ENCODE measurements at places on chromosomes 5 and 9.

DNA sequence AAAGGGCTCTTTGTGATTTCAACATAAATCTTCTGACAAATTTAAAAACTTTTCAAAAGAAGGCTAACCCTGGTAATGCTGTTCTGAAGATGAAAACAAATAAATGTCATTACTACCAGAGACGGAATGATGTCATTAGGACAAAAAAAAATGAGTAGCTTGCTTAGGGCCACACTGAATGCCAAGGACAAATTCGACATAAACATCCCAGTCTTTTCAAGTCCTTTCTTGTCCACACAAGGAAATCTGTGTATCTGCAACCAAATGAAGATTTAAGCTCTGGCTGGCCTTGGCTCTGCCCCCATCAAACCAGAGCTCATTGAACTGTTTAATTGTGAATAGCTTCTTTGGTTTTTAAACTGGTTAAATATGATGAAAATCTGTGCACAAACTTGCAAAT lies 592.7 kb downstream of the TLE1 start:
- DNase-seq, result no peak

DNA sequence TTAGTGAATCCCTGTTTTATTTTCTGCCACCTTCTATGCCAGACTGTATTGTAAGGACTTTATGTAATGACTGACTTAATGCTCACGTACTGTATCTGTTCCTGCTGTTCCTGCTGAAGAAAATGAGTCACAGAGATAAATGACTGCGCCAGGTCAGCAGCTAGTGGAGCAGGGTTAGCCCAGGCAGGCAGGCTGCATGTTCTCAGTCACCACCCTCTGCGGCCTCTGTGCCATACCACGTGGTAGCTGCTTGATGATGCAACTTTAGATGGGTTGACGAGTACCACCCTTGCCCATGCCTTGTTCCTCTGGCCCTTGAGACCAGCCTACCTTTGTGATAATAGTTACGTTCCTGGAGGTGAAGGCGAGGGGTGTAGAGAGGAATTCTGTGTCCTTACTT lies 161.9 kb downstream of the TRIO start:
- no peak for DNase-seq

- no peak for DNase-seq
Measured at GRCh38 chr5:135393691-135394090, 5.3 kb downstream of the MACROH2A1 start.

DNA sequence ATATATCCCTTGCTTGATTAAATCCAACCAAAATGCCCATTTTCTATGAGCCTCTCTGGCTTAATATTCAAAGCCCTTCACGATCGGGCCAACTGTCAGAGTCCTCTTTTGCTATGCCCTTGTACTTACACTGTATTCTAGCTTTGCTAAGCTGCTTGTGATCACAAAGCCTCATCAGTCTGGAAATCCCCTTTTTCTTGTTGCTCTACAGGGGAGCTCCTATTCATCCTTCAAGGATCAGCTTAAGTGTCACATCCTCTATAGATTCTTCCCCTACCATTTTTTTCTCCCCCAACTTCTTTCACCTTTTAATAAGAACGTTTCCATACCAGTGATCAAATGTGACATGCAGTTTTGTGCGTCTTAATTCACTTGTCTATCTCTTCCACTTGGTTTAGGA lies 450.4 kb upstream of the CHD1 start:
- DNase-seq, result no peak

GRCh38 chr5:589588-589987 lies 22.6 kb upstream of the CEP72 start:
- DNase-seq, result no peak

DNA sequence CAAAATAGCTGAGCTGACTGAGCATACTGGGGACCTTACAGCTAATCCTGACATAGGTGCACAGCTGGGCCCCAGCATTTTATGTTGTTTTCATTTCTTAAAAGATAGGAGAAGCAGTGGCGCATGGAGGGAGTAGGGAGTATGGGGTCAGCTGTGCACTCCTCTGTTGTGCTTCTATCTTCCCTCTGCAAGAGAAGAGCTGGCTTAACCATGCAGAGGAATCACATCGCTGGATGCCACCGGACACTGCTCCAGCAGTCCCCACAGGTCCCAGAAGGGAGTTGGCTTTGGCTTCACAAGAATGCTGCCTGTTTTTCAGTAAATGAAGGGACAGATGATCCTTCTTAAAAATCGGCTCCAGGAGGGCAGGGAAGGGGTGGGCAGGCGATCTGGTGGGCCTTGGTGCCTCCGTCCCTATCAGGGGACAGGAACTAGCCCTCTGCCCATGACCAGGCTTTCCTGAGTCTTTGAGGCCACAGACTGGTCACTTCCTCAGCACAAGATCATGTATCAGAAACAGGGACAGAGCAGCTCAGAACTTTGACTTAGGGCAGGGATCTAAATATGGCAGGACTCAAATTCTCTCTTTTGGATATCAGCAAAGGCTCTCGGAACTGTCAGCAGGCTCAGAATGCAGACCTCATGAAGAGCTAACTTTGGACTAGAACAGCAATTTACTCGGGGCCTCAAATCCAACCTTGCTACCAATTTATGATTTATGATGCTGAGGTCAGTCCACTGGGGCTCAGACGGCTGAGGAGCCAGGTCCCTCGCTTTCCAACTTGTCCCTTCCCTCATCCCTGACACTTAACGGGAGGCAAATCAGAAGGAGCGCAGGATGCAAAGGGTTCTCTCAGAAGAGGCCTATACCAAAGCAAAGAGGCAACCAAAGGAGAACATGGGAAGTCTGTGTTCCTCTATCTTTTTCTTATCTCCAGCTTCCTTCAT lies 47.2 kb downstream of the MARCHF3 start:
- DNase-seq, result no peak

GRCh38 chr5:187617-188451 lies 3.5 kb upstream of the LRRC14B start:
- no peak for DNase-seq

- no peak for DNase-seq
Measured at GRCh38 chr9:14432666-14433350, 118.9 kb upstream of the NFIB start.

DNA sequence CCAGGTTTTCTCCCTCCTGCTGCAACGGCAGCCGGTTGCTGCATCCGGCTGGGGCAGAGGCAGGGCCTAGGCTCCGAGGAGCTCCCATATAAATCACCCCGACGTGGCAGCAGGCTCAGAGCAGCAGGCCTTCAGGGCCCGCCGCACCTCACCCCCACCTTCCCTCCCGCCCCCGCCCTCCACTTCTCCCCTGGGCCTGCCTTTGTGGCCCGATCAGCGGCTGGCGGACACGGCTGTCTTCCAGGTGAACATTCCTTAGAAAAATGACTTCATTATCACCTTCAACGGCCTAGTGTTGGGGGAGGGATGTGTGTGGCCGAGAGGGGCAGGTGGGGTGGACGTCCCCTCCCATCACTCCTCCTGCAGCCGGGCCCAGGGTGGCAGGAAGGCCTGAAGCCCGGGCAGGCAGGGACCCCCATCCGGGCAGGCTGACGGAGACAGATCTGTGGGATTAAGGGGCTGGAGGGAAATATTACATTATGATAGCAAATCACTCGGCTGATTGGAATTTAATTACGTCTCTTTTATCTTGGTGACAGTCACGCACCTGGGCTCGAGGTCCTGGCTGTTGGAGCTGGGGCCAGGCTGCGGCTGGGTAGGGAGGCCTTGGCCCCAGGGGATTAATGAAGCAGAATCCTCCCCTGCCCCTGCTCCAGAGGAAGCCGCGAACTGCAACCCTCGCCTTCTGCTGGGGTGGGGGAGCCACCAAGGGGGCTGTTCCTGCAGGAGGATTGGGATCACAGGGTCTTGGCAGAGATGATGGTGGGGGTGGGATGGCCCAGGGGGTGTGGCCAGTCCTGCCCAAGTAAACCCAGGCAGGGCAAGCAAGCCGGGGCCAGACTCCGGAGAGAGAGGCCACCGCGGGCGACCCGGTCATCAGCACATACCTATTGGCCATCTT lies 38.4 kb upstream of the RXRA start:
- DNase-seq, result no peak

DNA sequence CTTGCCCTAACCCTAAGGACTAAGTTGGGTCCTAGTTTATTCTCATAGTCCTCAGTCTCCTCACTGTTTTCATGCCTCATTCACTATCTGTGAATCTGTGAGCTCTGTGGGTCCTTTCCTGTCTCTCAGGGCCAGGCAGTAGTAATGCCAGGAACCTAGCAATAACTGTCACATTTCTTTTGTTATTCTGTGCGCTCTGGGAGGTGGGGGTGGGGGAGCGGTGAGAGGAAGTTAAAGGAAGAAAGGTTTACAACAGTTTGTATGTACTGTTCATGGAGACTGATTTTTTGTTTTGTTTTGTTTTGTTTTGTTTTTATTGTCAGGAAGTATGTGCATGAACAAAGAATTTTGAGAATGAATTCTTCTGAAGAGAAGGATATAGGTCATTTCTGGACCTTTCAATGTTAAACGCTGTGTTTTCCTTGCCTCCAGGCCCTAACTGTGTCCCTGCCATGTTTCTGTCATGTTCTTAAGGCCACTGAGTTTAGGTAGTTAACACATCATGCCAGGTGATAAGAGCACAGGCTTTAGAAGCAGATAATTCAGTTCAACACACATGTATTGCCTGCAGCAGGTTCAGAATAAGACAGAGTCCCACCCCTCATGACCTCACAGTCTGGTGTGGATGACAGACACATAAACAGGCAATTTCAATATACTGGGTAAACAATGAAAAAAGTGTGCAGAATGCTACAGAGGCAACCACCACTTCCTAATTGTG lies 13.3 kb upstream of the FEM1C start:
- no peak for DNase-seq

DNA sequence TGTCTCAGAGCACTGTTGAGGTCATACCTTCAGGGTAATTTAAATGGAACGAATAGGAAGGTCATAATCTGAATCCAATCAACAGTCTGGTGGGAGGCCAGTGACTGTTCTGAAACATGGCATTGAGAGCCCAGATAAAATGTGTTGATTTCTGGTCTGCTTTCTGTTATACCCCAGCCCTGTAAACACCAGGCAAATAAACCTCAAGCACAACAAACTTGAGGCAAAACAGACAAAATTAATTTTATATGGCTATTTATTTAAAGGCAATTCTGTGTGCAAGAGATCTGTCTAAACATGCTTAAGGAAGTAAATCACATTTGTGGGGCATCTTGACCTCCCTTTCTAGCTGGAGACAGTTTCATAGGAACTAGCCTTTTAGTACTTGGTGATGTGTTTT lies 140.9 kb upstream of the SPEF2 start:
- no peak for DNase-seq

DNA sequence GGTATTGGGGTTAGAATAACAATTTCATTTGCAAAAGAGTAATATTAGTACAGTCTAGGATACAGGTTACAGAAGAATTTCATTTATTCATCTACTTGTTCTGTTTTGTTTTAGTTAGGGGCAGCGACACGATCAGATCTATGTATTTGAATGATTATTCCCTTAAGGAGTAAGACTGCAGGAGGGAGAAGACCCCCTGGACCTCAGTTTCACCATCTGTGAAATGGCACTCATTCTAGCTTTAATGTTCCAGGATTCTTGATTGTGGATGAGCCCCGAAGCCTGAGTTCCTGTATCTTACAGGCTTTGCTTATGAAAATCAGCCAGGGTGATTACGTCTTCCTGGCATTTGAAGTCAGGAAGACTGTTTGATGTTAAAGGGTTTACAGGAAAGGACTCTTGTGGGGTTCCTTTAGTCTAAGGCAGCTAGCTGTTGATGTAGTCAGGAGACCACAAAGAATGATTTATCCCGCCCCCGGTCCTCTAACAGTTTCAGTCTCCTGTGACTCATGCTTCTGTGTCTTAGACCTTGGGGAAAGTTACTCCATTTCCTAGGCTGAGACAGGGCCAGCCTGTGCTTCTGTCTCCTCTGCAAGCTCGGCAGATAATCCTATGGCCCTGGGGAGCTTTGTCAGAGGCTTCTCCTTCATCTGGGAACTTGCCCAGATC lies 11.5 kb downstream of the SMIM3 start:
- DNase-seq, result peak; percentile 92

GRCh38 chr9:35236692-35237091 lies 74.9 kb downstream of the UNC13B start:
- no peak for DNase-seq

DNA sequence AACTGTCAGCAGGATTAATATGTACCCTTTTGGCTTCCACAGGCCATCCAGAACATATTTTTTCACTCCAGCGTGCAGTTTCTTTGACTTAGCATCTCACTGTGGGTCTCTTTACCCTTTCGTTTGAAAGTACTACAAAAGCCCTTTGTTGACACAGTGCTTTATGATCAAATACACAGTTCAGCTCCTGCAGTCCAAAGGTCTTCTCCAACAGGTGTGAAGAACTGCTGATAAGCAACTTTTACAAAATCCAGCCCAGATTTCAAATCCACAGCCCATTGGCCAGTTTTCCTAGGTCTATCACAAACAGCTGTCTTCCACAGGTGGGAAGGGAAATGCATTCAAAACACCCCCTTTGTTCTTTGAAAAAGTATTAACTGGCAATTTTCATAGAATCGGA lies 54.8 kb downstream of the MYO10 start:
- no peak for DNase-seq

DNA sequence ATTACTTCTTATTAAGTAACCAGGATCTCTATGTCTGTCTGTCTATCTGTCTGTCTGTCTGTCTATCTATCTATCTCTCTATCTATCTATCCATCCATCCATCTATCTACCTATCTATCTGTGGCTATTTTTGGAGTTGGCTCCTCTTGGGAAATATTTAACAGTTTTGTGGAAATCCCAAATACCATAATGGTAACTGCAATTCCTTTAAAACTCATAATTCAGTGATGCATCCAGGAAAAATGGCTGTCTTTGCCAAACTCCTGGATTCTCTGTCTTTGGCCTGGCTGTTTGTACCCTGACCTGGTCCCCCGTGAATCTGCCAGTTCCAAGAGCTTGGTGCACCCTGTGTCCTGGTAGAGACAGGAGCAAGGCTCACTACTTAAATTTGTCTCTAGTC lies 197.0 kb downstream of the PCSK1 start:
- DNase-seq, result no peak

- DNase-seq, result no peak
Measured at GRCh38 chr9:318646-319045, 104.0 kb downstream of the DOCK8 start.

- peak; percentile 41 for DNase-seq
Measured at GRCh38 chr5:142915813-142916424, 145.7 kb downstream of the ARHGAP26 start.

DNA sequence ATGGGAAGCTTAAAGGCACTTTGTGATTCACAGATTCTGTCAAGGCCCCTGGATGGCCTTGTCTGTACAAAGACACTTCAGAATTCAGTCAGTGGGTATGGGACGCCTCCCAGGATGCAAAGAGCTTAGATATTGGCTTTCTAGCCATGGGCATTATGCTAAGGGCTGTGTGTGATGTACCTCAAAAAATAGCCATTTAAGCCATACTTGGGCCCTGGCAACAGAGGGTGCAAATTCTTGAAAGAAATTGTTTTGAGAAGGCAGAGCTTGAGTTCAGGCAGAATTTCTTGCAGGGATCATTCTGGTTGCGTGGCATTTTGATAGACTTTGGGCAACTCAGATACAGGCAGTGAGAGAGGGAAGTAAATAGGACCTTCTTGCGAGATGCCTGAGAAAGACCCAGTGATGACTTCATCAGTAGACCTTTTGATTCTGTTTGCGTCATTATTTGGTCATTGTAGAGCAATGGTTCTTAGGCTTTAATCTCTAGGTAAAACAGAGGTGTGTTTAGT lies 3.9 kb downstream of the CYFIP2 start:
- DNase-seq, result peak; percentile 64

GRCh38 chr9:99058964-99059921 lies 45.7 kb upstream of the TGFBR1 start:
- DNase-seq, result peak; percentile 45

Data from activated CD8-positive, alpha-beta T cell treated with anti-CD3 and anti-CD28 coated beads for 36 hours (primary cell).